ENCODE measurements at places on chromosomes 7 and 10.

GRCh38 chr7:96870934-96871333, 134.4 kb upstream of the DLX6 start:
- DNase-seq, result no peak

DNA sequence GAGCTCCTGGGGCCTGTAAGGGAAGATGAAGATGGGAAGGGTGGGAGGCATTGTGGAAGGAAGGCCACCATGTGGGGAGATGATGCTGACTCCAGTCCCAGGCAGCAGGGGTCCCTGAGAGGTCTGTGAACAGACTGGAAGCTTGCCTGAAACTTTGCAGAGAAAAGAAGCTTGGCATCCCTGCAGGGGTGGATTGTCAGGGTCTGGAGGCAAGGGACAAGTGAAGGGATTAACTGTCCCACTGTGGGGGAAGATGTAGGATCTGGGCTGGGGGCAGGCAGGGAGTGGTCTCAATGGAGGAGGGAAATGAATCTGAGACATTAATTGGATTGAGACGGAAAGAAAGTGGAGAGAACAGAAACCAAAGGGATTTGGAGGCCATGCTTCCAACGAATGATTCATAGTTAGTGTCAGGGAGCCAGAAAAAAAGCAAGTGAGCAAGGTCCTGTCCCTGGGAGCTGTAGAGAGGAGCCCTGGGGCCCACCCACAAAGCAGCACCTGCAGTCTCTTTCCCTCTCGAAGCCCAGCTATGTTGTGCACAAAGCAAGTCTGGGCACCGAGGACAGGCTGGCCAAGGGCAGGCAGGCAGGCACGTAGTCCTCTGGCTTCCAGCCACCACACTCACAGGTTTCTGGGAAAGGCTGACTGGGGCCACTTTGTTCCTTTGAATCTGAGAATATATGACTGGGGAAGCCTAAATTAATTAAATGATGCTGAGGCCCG, 4.7 kb upstream of the SLC18A3 start:
- DNase-seq, result no peak

- DNase-seq, result no peak
Measured at GRCh38 chr10:69168493-69168892, 11.5 kb upstream of the SUPV3L1 start.

DNA sequence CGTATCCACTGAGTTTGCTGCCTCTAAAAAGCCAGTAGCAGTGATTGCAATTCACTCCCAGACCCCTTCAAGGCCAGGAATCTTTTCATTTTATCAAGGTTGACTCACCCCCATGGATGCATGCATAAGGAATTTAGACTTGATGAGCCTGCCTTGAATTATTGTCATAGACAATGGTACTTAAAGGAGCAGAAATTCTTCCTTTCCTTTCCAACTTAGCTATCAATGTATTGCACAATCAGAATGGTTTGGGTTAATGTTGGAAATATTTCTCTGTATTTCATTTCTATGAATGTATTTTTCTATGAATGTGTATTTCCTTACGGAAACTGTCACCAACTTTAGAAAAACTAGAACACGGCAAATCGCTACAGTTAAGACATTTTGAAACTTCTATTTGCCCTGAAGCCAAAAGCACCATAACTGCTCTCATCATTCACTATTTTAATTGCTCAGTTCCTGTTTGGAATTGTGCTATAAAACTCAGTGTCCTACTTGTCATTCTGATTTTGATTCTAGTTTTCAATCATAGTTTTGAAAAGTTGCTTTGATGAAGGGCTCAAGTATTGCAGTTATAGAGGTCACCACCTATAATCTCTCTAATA, 355.7 kb upstream of the AKR1E2 start:
- peak; percentile 53 for DNase-seq

DNA sequence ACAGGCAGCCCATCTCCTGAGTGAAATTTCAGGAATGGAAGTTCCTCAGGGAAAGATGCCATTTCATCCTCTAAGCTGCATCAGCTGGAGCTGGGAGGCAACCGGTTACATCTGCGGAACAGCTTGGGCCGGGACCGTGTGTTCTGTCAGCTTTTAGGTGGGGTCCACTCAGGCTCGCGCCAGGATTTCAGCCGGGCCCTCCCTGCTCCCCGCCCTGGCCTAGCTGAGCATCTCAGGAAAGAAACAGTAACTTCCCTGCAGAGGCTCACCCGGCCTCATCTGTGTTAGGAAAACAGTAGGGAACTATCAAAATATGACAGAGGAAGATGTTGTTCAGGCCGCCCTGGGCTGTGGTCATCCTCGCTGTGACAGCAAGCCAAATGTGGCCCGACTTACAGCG, 110.4 kb downstream of the TRIL start:
- DNase-seq, result no peak

GRCh38 chr7:46080595-46081159, 159.6 kb upstream of the IGFBP3 start:
- DNase-seq, result no peak

DNA sequence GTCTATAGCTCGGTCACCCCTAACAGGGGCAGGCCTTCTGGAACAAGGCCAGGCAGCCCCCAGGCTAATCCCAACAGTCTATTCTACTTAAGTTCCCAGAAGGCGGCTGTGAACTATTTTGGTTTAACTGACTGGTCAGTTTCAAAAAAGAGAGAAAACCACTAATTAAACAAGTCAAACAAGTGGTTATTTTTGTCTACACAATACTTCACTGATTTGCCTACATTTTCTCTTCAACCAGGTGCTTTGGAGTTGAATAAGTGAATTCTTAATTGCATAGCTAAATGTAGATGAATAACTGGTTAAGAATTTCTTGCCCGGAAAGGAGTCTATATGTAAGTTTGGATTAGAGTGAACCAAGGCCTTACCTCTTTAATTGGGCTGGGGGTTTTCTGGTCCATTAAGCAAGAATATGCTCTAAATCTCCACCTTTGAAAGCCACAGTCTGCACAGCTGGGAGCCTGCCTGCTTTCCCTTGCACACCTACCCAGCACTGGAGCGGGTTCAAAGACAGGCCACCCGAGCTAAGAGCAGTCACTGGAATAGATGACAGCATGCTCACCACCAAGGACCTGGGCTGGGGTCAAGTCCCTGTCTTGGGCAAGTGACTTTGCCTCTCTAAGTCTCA, 70.4 kb downstream of the TBXAS1 start:
- DNase-seq, result no peak

DNA sequence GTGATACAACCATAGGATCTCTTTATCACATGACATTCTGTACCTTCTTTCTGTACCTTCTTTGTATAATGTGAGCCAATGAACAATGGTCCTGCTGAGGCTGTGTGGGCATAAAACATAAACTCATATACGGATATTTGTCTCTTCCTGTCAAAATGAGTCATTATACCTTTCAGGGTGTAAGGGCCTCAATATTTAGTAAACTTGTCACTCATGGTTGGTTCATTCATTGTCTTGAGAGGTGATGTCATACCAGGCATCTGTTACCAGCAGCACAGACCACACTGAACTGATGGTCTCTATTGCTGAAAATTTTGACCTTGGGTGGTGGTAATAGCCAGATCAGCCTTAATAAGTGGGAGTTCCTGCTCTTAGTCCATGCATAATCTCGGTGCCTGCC, 287.6 kb upstream of the TPK1 start:
- no peak for DNase-seq

DNA sequence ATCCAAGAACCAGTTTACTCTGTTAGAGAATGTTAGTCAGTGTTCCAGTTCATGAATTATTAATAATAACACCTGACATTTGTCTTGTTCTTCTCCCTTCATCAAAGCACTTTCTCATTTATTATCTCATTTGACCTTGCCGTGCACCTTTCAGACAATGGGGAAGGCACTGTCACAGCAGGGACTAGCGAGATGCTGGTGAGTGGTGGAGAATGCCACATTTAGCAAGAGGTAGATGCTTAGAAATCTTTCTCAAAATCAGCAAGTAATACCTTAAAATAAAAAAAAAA, 34.2 kb upstream of the XRCC2 start:
- no peak for DNase-seq

- DNase-seq, result peak; percentile 46
Measured at GRCh38 chr7:140212100-140212881, 35.5 kb upstream of the KDM7A start.

DNA sequence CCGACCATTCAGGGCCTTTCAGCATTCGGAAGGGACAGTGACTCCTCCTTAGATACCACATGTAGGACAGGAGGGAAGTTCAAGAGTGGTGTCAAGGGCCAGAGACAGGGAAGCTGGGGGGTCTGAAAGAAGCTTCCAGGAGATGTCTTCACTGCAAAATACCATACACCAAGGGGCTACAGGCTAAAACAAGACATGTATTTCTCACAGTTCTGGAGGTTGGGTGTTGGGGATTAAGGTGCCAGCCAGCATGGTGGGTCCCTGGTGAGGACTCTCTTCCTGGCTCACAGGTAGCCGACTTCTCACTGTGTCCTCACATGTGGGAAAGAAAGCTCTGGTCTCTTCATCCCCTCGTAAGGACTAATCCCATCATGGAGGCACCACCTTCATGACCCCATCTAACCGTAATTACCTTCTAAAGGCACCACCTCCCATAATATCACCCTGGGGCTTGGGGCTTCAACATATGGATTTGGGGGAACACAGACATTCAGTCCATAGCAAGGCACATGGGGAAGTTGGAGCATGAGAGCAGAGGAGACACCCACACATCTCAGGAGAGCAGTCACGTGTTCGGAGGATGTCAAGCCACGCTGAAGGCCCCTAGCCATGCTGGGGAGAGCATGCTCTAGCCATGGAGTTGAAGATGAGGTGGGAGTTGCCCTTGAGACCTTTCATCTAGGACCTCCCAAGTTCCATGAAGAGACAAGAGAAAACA, 73.9 kb upstream of the GDF10 start:
- no peak for DNase-seq

DNA sequence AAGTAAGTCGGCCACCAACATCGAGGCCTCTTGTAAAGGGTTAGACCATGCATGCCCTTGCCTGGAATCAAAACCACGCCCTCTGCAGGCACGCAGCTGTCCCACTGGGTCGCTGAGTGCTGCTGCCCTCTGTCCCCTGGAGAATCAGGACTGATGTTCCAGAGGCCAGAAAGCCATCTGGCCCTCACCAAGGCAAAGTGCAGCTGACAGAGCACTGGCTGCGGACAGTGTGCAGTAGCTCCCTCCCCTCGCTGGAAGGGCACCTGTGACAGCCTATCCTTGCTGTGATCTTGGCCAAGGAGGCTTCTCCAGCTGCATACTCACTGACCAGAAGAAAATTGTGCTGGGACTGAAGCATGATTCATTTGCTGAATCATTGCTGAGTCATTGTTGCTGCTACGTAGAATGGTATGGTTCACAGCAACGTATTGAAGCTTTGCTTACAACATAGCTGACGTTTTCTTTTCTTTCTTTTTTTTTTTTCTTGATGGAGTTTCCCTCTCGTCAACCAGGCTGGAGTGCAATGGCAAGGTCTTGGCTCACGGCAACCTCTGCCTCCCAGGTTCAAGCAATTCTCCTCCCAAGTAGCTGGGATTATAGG, 30.4 kb downstream of the DDC start:
- peak; percentile 100 for DNase-seq

DNA sequence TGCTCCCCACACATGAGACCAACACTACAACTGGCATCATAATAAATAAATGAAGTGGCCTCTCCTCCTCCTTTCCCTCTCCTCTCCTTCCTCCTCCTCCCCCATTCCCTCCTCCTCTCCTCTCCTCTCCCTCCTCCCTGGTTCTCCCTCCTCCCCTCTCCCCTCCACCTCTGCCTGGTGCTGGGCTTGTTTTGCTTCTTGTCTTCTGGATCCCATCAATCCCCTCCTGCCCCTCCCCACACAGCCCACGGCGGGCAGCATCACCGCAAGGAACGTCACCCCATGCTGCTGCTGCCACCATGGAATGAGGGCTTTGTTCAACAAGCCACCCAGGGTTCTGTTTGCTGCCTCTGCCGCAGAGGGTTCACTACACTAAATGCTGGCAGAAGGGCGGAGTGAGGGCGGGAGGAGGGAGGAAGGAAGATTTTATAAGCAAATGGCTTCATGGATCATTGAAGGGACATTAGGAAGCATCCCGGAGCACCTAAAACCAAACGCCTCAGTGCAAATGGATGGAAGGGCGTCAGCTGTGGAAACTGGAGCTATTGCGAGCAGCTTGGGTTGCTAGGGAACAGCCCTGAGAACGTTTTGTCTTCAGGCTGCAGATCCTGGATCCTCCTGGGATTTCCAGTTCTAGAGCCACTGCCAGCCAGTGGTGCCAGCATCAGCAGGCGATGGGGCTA, 379.7 kb upstream of the ZMIZ1 start:
- DNase-seq, result no peak

DNA sequence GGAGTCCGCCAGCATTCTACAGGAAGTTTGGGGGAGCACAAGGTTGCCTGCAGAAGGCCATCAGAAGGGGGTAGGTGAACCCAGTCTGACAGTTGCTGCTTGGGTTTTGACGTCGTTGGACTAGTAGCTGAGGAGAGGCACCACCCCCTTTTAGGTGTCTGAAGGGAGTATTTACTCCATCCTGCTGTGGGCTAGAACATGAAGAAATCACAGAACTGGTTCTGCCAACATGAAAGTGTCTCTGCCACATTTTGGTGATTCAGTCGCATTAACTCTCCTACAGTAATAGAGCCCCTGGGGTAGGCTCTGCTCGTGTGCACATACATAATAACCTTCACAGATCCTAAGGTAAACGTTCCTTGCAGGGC, 834 bp upstream of the TRIL start:
- no peak for DNase-seq

DNA sequence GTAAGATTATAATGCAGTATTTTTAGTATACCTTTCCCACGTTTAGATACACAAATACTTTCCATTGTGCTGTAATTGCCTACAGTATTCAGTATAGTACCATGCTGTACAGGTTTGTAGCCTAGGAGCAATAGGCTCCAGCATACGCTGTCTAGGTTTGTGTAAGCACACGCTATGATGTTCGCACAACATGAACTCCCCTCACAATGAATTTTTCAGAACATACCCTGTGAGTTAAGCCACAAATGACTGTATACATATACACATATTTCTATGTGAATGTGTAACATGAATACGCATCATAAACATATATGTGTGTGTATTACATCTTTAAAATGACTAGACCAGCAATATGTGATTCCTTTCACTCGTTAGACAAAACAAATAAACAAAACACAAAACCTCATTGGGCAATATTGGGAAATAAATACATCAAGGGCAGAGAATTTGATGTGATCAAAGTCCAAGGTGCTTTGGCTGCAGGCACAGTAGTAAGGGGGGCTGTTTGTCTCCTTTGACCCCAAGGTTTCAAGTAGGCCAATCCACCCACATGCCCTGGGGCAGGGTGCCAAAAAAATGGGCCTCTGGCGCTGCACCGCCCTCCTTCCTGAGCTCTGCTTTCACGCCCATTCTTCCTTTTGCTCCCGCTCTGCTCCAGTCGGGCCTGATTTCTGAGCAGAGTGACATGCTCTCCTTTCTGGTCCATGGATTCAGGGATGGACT, 33.9 kb downstream of the CHN2 start:
- no peak for DNase-seq

GRCh38 chr7:36192053-36192824, 39.2 kb downstream of the EEPD1 start:
- DNase-seq, result peak; percentile 22

GRCh38 chr7:425794-426188, 93.9 kb downstream of the PDGFA start:
- no peak for DNase-seq

Data from A172 (cell line).